ENCODE measurements at places on chromosomes 6 and 20.

DNA sequence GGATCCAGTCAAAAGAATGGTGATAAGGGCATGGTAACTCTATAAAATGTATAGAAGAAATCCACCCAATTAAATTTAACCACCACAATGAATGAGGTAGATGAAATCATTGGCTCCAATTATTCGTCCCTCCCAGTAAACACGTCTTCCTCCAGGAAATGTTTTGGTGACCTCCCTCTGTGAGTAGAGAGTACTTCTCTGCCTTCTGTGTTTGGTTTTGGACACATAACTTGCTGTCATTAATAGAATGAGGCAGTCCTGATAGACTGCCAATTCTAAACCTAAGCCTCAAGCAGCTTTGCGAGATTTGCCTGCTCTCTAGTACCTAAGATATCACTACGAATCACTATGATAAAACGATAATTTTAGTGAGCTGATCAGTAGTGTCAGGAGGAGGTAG, 632.8 kb downstream of the HDGFL1 start:
- DNase-seq, result no peak

GRCh38 chr20:47358672-47359529, 2.4 kb upstream of the ZMYND8 start:
- no peak for DNase-seq

GRCh38 chr6:134446218-134446848, 128.4 kb upstream of the SGK1 start:
- no peak for DNase-seq

GRCh38 chr20:60803335-60804055, 448.6 kb upstream of the CDH4 start:
- no peak for DNase-seq

- DNase-seq, result no peak
Measured at GRCh38 chr20:49340161-49340966, 62.5 kb upstream of the ZNFX1 start.

GRCh38 chr6:23339268-23339667, 769.9 kb downstream of the HDGFL1 start:
- no peak for DNase-seq

DNA sequence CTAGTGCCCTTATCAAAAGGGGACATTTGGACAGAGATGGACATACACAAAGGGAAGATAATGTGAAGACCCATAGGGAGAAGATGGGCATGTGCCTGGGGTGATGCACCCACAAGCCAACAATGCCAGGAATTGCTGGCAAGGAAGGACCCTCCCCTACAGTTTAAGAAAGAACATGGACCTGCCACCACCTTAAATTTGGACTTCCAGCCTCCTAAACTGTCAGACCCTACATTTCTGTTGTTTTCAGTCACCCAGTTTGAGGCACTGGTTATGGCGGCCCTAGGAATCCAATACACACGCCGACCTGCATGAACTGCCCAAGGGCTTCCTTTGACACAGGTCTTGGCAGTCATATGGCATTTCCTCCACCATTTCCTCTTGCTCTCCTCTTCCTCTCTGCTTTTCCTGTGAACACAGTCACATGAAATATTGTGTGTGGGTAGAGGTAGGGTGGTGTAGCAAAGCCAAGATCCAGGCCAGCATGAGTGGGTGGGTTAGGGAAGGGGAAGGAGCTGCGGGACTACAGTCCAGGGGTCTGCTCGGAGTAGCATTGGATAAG, 115.6 kb downstream of the ZDHHC14 start:
- DNase-seq, result no peak

DNA sequence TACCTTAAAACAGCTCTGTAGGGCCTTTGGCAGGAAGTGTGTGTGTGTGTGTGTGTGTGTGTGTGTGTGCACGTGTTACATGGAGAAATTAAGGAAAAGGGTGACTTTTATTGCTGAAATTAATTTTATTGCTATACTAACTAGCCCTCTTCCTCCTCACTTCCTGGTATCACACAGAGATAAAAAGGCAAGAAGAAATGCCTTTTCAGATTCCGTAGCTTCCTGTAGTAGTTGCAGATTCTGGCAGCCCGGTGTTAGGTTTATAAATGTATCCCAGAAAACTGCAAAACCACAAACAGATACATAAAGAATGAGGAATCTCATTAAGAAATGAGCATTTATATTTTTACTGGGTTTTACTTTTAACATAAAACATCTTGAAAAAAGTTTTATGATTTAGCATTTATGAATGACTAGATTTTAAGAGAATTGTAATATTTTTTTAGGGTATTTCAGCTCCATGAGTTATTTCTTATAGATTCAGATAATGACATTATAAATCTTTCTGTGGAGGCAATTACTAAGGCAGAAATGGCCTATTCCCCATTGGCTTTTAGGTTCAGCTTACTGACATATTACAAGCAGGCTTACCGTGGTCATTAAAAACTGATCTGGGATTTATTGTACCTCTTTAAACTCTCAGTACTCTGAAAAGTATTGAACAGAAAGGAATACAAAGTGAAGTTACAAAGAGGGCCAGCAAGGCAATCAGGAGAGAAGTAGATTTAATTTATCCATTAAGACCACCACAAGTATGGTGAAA, 249.1 kb upstream of the TSHZ2 start:
- DNase-seq, result no peak

DNA sequence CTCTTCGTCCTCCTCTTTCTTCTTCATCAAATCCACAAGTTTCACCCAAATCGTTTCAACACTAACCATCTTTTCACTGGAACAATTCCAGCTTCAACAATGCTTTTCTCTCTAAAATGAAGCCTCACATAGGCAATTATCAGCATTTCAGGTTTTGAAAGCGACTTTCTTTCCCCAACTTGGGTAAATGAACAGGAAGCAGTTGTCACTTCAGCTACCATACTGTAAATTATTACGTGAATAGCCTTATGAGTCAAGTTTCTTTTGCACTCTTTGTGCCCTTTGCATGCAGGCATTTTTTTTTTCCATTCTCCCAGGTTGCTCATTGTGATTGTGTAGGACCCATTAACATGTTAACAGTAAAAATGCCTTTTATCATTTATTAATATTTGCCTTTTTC, 121.7 kb upstream of the BTBD3 start:
- no peak for DNase-seq

DNA sequence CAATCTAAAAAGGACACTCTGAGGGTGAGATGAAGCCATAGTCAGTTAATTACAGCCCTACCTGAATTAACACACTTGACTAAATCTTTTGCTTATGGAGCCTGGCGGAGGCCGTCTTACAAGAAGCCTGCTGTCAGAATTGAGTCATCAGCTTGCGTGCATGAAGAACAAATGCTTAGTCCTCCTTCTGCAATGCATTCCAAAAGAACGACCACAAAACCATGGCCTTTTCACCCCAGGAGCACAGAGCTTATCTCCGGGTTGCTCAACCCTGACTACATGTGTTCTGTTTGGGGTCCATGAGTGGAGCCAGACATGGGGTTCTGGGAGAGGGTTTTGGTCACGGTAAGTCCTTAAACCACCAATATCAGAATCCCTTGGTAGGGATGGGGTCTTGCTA, 318.1 kb downstream of the CLIC5 start:
- DNase-seq, result no peak

- DNase-seq, result no peak
Measured at GRCh38 chr6:41419385-41419784, 84.0 kb downstream of the NCR2 start.

DNA sequence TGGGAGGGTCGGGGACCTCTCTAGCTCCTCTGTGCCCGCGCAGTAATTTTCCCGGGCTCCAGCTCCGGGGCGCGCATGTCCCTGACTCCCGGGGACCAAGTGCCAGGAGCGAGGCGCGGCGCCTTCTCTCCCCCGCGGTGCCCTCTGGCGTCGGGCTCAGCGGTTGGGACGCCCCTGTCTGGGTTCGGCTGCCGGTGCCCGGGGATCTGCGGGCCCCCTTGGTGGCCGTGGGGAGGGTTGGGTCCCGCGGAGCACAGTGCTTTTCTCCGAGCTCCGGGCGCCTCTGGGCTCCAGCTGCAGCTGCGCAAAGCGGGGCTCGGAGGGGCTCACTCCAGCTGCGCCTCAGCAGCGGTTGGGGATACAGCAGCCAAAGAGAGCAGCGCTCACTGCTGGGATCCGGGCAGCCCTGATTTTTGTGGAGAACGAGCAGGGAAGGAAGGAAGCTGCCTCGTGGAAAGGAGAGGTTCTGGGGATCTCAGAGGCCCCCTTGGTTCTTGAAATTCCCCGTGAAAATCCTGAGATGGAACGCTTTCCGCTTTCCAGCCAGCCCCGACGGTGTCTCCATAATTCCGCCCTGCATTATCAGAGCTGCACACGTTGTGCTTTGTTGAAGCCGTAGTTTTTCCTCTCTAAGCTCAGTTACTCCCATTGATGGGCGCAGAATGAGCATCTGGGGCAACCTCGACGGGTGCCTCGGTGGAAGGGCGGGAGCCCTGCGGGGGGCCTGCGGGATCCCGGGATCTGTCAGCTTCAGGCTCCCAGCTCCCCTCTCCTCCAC, 861 bp downstream of the PPP1R14C start:
- no peak for DNase-seq

DNA sequence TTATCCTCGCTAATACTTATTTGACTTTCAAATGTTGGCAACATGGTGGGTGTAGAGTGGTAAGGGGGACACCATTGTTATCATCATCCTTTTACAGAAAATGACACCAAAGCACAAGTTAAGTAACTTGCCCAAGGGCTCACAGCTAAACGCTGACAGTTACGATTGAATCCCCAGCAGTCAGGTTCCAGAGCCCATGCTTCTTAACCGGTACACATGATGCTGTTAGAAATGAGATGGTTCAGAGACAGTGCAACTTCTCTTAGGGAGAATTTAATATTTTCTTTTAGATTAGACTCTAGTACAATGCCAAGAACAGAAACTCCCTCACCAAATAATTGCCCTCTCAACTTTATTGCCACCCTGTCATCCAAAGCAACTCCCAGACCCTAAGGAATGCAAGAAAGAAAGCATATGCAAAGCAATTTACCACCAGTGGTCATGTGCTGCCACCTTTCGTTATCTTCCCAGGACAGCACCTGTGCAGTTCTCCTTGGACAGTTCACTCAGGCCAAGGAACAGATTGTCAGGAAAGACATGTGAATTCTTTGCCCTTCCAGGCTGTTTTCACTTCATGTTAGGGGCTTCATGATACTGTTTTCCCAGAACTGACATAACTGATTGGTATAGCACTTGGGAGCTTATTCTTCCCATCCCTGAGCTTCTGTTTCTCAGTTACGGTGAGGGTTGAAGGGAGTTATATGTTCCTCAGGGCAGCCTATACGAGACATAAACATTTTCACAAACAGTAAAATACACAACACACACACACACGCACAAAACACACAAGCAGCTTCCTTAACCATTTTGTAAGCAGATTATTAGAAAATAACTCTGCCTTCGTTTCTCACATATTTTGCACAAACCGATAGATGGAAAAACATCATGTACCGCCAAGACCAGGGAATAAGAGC, 5.1 kb downstream of the HLA-DMA start:
- DNase-seq, result no peak

- DNase-seq, result no peak
Measured at GRCh38 chr6:14896475-14896874, 349.4 kb upstream of the JARID2 start.

GRCh38 chr6:109071125-109071917, 23.3 kb downstream of the SESN1 start:
- DNase-seq, result no peak

- no peak for DNase-seq
Measured at GRCh38 chr6:68087399-68088133, 547.5 kb upstream of the ADGRB3 start.

DNA sequence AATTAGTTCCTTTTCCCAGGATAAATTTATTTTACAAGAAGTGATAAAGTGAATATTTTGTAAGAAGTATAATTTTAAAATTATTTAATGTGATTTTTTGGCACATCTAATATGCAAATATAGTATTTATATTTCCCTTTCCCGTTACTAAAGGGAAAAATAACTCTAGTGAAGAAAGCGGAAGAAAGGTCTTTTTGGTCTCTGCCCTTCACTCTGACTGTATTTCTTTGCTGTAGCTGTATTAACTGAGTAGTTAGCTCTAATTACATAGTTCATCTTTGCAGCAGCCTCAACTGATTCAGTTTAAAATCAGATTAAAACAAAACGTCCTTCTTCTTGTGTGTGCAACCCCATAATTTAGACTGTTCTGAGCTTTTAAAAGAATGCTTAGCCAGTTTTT, 57.4 kb upstream of the RNF144B start:
- no peak for DNase-seq

DNA sequence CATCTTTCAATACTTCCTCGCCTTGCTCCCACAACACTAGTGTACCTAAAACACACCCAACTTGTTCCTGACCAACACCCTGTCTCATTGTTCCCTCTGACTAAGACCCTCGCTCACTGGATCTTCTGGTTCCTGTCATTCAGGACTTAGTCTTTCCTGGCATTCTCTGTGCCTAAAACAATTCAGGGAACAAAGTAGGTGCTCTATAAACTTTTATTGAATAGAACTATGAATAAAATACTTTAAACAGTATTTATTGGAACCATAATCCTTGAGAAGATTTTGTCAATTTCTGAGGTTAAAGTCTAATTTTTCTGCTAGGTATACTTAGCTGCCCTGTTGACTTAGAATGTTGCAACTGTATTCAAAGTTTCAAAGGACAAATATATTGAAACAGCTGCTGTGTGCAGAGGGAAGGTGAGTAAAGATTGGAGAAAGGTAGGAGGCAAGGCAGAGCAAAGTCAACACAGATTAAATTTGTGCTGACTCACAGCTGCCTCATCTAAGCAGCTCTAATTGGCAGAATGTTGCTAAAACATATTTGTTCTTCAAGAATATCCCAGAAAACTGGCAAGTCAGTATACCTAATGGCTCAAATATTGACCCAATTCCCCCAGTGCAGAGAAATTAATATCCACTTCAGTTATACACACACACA, 37.6 kb downstream of the GSTA2 start:
- peak; percentile 96 for DNase-seq

- DNase-seq, result no peak
Measured at GRCh38 chr6:108868647-108869046, 20.4 kb downstream of the ARMC2 start.

- DNase-seq, result no peak
Measured at GRCh38 chr6:135814043-135814442, 37.5 kb upstream of the PDE7B start.

DNA sequence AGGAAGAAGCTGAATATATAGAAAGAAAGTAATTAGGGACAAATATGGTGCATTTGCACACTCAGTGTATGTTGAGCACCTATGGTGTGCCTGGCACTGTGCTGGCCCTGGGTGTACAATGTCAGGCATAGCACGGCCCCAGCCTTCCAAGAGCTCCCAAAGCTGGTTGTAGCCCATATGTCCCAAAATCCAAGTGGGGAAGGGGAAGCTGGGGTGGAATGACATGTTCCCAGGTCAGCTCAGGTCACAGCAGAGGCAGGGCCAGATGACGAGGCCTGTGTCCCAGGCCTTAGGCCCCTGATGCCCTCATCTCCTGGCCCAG, 170.0 kb downstream of the VEGFA start:
- DNase-seq, result no peak

GRCh38 chr6:13262302-13263230, 65.8 kb downstream of the TBC1D7 start:
- no peak for DNase-seq
